ENCODE measurements at places on chromosomes 3 and 15.

DNA sequence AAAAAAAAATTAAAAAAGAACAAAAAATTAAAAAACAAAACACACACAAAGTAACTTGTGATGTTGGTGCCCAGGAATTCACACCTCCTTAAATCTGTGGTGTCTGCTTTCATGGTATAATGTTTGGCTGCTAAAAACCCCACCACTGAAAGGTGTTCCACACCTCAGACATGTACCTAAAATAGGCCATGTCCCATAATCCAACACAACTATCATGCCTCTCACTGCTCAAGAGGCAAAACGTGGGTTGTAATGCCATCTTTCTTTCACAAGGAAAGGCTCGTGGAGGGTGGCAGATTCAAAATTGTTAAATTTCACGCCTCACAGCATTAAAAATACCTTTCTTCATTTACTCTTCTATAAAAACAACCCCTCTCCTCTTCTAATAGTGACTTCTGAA, 29.5 kb downstream of the MKRN2 start:
- DNase-seq: no peak

DNA sequence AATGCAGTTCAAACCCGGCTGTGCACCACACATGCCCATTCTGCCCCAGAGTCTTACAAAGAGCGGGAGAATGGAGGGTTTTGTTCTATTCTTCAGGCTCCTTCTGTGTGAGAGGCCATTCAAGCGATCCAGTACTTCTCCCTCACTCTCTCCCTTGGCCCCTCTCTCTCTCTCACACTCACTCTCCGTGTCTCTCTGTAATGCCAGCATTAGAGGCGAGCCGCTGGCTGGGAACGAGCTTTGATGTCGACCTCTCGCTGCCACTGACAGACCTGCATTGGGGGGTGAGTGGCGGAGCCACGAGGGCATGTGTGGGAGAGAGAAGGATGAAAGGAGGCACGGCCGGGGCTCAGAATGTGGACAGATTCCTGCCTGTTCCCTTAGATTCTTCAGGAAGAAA, 231.7 kb upstream of the ARRDC4 start:
- no peak for DNase-seq

GRCh38 chr3:126212620-126213378, 32.4 kb upstream of the ALDH1L1 start:
- DNase-seq: peak; percentile 66

- DNase-seq: no peak
Measured at GRCh38 chr15:42090370-42090769, 4.0 kb downstream of the PLA2G4D start.

GRCh38 chr15:89127054-89127702, 38.9 kb downstream of the ABHD2 start:
- no peak for DNase-seq

- no peak for DNase-seq
Measured at GRCh38 chr3:123071146-123071545, 4.3 kb downstream of the PDIA5 start.

GRCh38 chr3:10519236-10519635, 13.8 kb upstream of the ATP2B2 start:
- DNase-seq: no peak

DNA sequence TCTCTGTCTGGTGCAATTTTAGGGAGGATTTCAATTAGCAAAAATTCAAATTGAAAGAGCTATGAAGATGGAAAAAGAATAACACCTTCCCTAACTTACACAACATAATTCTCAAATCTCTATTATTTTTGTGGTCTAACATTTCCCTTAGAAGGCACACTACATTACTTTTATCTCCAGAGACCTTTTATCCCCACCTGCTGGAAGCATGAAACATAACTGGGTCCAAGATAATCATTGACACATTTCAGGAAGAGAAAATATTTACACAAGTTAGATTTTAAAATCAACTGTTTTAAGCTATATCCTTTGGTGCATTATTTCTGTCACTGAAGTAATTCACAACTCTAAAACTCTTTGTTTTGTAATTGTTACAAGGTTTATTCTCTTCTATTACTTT, 779.5 kb downstream of the ROBO1 start:
- DNase-seq: peak; percentile 25

GRCh38 chr15:100770661-100771584, 108.7 kb upstream of the ALDH1A3 start:
- DNase-seq: no peak

GRCh38 chr3:172339892-172340291, 108.4 kb downstream of the GHSR start:
- DNase-seq: no peak

- no peak for DNase-seq
Measured at GRCh38 chr3:184211718-184212117, 17.7 kb upstream of the VWA5B2 start.

- DNase-seq: no peak
Measured at GRCh38 chr3:166554023-166554422, 716.8 kb upstream of the BCHE start.

DNA sequence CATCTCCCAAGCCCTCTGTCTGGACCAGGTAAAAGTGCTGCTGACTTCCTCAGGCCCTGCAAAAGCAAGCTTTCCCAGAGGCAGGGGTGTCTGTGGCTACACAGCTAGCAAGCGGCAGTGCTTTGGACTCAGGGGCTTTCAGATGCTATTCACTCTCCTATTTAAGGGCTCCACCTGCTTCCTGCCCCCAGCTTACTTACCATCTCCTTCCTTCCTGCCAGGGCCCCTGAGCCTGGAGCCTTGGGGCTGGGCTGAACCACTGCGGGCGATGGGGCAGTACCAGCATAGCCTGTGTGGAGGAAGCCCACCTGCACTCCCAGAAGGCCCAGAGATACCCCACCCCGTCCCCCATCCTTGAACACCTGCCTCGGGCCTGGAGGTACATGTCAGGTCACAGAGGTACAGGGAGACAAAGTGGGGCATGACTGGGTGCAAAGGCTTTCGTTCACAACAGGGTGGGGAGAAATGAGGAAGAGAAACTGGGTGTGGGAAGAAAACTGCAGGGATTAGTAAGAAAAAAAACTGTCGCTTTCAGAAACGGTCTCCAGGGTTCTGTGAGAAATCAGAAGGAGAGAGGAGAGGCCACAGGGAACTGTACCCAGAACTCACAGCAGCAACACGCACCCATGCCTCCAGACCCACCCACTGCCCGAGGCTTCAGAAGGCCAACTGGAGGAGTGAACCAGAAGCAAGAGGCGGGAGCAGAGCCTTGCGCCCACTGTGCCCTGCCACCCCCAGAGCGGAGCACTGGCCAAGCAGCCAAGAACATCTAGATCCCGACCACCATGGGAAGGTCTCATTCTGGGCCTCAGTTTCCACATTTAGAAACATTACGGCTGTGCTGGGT, 49.5 kb downstream of the CCDC12 start:
- DNase-seq: no peak

DNA sequence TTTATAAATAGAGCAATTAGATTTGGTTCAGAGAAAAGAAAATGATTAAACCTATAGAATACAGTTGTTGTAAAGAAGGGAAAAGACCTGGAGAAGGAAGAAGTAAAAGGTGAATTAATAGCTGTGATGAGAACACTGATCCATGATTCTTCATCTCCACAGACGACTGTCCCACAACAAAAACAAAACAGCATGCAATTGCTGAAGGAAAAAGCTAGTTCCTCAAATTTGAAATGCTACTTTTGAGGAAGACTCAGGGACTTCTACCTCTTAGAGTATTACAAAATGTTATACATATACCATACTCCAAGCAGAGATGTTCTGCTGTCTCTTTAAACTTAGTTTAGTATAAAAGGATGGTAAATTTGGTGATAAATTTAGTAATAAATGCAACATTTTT, 21.5 kb downstream of the ALCAM start:
- no peak for DNase-seq

GRCh38 chr3:13115576-13115910, 42.3 kb upstream of the IQSEC1 start:
- no peak for DNase-seq

GRCh38 chr15:38660738-38661137, 96.1 kb upstream of the RASGRP1 start:
- peak; percentile 5 for DNase-seq

GRCh38 chr3:42655331-42655888, 1.9 kb downstream of the ZBTB47 start:
- DNase-seq: peak; percentile 21

DNA sequence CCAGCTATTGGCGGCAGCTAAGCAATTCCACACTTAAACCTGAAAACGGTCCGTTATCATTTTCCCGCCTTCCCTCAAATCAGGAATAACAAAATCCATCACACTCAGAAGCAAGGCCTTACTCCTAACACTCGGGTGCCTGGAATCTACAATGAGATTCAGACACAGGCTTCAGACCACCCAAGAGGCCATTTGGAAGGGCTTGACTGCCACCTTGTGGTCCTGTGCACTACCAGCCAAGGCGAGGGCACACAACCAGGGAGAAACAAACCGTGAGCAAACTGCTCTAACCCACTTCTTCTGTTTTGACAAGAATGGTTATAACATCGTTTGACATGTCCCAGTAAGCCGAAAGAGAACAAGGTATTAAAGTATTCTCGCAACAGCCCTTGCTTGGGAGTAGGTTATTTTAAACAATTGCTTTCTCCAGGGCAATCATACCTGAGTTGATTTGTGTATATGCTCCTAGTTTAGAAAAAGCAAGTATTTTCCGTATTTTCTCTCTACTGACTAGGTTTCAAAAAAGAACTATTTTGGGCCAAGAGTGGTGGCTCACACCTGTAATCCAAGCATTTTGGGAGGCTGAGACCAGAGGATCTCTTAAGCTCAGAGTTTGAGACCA, 40.1 kb upstream of the TAFA4 start:
- DNase-seq: peak; percentile 59

DNA sequence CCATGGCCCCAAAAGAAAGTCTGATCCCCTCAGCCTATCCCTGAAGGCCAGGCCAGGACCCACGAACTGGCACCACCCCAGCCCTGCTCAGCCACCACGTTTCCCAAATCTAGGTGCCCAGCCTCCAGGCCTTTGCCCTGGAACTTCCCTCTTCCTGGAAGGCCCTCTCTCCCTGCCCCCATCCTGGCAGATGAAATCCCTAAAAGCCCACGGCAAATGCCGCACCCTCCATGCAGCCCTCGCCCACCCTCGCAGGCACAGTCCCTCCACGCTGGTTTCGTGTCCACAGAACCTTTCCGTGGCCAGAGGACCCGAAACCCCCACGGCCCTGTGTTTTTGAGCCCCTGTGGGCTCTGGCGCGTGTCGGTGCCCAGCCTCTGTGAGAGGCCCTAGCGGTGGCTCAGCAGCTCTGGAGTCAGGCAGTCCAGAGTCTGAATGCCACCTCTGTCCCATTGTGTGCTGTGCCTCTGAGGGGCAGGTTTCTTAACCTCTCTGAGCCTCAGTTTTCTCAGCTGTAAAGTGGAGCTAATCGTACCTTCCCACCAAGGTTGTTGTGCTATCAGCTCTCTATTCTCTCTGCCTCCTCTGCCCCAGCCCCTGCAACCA, 138.5 kb upstream of the IQSEC1 start:
- DNase-seq: no peak

- DNase-seq: no peak
Measured at GRCh38 chr3:58192069-58192468, 18.7 kb downstream of the DNASE1L3 start.

DNA sequence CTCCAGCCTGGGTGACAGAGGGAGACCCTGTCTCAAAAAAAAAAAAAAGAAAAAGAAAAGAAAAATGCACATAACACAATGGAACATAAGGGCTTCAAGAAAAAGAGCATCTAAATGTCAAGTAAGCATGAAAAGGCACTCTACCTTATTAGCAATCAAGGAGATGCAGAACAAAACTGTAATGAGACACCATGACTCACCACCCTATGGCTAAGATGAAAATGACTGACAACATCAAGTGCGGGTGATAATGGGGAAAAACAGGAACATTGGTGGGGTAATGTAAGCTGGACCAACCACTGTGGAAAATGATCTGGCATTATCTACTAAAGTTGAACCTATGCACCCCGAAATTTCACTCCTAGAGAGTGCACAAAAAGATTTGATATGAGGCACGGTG, 19.6 kb upstream of the NSMCE3 start:
- no peak for DNase-seq

- DNase-seq: no peak
Measured at GRCh38 chr15:74347757-74348250, 19.6 kb downstream of the CYP11A1 start.

GRCh38 chr15:69206079-69206478, 45.6 kb downstream of the GLCE start:
- DNase-seq: no peak

DNA sequence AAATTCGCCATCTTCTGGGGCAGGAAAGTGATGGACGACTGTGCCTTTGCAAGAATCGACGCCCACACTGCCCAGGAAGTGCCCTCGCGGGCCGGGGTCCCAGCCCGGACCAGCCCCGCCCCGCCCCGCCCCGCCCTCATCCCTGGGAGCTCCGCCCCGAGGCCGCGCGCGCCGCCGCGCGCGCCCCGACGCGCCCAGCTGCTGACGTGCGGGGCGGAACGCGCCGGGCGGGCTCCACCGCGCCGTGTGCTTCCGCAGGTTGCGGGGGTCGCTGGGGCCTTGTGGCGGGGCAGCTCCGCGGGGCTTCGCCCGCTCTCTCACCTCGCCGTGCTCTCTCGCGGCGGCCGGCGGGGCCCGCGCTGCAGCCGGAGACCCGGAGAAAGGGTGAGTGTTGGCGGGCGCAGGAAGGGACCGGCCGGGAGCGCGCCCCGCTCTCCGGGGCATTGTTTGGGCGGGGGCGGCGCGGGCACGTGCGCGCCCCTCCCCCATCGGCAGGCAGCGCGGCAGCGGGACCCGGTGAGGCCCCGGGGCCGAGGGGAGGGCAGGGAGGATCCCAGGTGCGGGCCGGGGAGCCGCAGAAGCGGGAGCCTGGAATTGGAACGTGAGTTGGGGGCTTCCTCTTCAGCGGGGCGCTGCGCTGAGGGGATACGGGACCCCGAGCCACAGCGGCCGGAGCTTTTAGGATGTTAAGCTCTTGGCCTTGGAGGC, at the start of gene YEATS2:
YEATS2 (plus strand) TSS at position 188 of the 708 bp plus-strand sequence. CDS start 17,366 bp downstream, outside the sequence.
- peak; percentile 75 for DNase-seq
